ENCODE measurements at places on chromosomes 7 and 10.

GRCh38 chr7:92137557-92137956 is 3.3 kb upstream of the CYP51A1 start:
- no peak for DNase-seq

GRCh38 chr10:9819756-9820494 is 1197.7 kb upstream of the CELF2 start:
- DNase-seq: no peak

GRCh38 chr10:103811463-103811862 is 43.9 kb downstream of the SH3PXD2A start:
- DNase-seq: no peak

DNA sequence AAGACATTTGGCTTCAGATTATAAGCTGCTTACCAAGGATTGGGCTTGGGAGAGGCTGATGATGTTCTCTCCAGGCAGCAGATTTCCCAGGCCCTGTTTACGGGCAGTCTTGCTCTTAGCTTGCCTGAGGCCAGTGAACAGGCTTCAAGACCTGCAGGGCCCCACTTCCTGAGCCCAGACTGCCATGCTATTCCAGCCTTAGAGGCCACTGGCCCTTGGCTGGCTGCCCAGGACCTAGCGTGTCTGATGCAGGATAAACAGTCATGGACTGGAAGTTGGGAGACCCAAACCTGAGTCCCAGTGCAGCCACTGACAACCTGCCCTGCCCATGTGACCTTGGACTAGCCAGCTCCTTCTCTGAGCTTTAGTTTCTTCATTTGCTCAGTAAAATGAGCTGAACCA is 2.9 kb downstream of the PRXL2A start:
- no peak for DNase-seq

GRCh38 chr7:42981601-42982000 is 49.4 kb downstream of the MRPL32 start:
- no peak for DNase-seq

- no peak for DNase-seq
Measured at GRCh38 chr7:148761499-148762278, 63.0 kb downstream of the CUL1 start.

- DNase-seq: no peak
Measured at GRCh38 chr7:42227541-42227935, 9.5 kb downstream of the GLI3 start.

DNA sequence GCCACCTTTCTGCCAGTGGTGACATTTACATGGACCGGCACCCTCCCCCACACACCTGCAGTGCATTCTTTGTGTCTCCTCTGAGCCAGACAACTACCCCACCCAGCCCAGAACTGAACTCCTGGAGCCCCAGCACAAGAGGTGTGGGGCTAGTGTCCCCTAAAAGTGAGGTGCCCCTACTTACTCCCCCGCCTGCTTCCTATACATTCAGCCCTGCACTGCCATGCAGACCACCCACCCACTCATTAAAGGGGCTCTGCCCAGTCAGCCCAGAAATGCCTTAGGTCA is 1.9 kb downstream of the SAP25 start:
- no peak for DNase-seq

DNA sequence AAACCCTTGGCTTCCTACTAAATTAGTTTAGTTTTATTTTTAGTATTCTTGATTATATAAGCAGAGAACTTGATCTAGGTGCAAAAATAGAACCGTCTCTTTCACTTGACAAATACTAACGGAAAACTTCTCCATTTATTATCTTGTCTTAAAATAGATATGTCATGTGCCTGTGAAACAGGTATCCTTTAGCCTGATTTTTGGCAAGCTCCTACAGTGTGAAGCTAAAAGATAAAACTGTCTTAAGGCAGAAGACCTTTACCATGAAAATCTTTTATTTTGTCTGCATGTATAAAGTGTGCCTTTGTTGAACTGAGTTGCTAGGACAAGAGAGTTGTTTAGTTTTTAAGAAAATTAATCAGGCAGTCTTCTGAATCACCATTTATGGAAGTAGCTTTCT is 90.6 kb downstream of the CYP51A1 start:
- DNase-seq: no peak

DNA sequence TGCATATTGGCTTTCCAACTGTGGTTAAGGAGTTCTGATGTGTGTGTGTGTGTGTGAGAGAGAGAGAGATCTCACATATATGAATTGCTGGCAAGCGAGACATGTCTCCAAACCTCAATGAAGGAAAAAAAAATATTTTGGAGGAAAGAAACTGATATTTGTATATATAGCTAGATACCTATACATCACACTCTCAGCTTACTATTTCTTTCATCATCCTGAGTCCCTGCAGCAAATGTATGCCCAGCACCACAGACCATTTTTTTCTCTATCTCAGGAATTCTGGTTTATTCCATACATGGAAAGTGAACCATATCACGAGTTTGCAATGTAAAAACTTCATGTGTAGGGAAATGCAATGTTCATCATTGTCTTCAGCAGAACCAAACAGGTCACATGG is 68.9 kb downstream of the MTERF1 start:
- no peak for DNase-seq

GRCh38 chr10:71435571-71436267 is 39.0 kb downstream of the CDH23 start:
- DNase-seq: no peak

- no peak for DNase-seq
Measured at GRCh38 chr10:114027951-114028350, 15.7 kb upstream of the ADRB1 start.

DNA sequence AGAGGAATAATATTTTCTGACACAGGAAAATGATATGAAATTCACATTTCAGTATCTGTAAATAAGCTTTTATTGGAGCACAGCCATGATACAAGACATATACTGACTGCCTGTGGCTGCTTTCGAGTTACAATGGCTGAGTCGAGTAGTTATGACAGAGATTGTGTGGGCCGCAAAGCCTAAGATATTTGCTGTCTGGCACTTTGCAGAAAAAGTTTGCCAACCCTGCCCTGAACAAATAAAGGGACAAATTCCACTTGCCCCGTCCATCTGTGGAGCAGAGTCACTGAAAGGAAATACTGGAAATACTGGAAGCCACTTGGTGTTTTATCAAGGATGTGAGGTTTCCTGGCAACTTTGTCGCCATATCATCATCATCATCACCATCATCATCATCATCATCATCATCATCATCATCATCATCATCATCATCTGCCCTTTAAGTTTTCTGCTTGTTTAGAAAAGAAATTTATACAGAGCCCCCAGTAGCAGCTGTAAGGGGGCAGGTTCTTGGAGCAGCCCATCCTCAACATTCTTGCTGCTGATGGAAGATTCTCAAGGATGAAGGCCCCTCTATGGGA is 85.8 kb downstream of the TCF7L2 start:
- no peak for DNase-seq

GRCh38 chr7:40544871-40545303 is 410.1 kb downstream of the SUGCT start:
- DNase-seq: no peak
